Activated naive CD8-positive, alpha-beta T cell treated with anti-CD3 and anti-CD28 coated beads, Interleukin-2, amount 10 ng/mL, durations not matched to agents 7 days and 5 days (primary cell): ENCODE measurements at places on chromosomes 4 and X.

DNA sequence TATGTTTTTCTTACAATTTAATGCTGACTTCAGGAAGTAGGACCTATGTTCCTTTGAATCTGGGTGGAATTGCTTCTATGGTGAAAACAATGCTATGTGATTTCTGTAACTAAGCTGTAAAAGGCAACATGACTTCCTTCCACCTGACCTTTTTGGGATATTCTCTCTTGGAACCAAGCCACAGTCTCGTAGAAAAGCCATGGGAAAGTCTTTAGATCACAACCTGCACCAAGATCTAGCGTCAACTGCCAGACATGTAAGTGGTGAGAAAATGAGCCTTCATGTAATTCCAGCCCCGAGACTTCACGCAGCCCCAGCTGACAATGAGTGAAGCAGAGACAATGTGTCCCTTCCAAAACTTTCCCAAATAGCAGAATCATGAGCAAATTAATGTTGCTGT is 297.0 kb upstream of the DCAF8L1 start:
- DNase-seq: no peak

GRCh38 chr4:128275346-128275745 is 12.3 kb downstream of the PGRMC2 start:
- no peak for DNase-seq

GRCh38 chr4:47749060-47749459 is 88.8 kb downstream of the CORIN start:
- DNase-seq: no peak

GRCh38 chr4:17968721-17969120 is 52.8 kb downstream of the LCORL start:
- DNase-seq: no peak

GRCh38 chr4:187236209-187236890 is 512.7 kb upstream of the FAT1 start:
- no peak for DNase-seq

GRCh38 chr4:88107406-88108107 is 50.9 kb downstream of the ABCG2 start:
- no peak for DNase-seq

- DNase-seq: no peak
These were observed 47.5 kb downstream of the PKD2 start for GRCh38 chr4:88054901-88055300.

- no peak for DNase-seq
These were observed 64.6 kb downstream of the SYNPO2 start for GRCh38 chr4:118953276-118953675.
